ENCODE measurements at places on chromosomes 13 and 19. TPM values are rescaled to one million over a fixed set of nuclear protein-coding genes. Genes with fewer than 3 reads are reported as not detected.

Gene CATSPERD
- total RNA-seq: 6.4 TPM

Gene KLK14
- total RNA-seq: 0.89 TPM

Gene CAMSAP3
- 25.6 TPM for total RNA-seq

Gene NOVA2
- 18.8 TPM for total RNA-seq

Gene GNG7
- total RNA-seq: 6.2 TPM

Gene KRTDAP
- total RNA-seq: 0.89 TPM

Gene THOP1
- total RNA-seq: 34.9 TPM

Gene CGB5
- total RNA-seq: not detected

DNA sequence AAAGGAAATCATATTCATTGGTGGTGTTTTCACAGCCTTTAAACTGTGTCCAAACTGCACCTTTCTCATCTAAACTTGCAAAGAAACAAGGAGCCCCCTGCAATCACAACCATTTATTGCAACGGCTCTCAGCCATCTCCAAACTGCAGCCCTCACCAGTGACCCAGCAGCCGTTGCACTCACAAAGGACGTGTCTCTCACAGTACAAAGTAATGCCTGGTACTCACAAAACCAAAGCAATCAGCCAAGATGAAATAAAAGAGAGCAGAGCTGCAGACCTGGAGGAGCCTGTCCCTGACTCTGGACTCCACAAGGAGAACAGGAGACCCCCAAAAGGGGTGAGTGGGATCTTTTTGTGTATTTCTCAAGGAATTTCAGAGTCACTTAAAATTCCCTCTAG, 20.2 kb upstream of the CEACAM21 start:
- DNase-seq: no peak

DNA sequence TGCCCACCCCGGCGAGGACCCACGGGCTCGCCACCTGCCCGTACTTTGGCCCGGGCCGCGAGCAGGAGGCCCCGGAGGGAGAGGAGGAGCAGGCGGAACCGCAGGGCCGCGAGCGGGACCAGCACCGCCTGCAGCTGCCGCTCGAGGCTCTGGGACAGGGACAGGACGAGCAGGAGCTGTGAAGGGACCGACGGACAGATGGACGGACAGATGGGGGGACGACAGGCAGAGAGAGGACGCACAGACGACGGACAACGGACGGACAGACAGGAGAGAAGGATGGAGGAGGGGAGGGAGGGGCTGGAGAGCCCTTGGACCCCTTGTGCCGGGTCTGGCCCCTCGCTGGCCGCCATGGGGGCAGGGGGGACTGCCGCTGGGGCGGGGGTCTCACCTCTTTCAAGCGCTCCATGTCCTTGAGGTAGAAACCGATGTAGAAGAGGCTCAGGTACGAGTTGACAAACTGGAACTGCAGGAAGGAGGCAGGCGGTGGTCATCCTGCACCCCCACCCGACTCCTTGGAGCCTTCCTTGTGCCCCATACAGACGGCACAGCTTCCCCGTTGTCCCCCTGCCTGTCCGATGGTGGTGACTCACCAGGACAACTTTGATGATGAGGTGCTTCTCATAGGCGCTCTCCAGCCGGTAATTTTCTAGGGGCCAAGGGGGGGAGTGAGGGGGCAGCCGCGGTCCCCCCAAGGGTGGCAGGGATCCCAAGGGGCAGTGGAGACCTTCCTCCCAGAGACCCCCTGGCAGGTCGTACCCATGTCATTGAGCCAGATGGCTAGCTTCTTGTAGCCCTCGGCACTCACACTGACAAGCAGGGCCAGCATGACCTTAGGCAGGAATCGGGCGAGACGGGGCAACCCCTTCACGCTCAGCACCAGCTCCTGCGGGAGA, 5.0 kb downstream of the ANO8 start:
- DNase-seq: no peak

DNA sequence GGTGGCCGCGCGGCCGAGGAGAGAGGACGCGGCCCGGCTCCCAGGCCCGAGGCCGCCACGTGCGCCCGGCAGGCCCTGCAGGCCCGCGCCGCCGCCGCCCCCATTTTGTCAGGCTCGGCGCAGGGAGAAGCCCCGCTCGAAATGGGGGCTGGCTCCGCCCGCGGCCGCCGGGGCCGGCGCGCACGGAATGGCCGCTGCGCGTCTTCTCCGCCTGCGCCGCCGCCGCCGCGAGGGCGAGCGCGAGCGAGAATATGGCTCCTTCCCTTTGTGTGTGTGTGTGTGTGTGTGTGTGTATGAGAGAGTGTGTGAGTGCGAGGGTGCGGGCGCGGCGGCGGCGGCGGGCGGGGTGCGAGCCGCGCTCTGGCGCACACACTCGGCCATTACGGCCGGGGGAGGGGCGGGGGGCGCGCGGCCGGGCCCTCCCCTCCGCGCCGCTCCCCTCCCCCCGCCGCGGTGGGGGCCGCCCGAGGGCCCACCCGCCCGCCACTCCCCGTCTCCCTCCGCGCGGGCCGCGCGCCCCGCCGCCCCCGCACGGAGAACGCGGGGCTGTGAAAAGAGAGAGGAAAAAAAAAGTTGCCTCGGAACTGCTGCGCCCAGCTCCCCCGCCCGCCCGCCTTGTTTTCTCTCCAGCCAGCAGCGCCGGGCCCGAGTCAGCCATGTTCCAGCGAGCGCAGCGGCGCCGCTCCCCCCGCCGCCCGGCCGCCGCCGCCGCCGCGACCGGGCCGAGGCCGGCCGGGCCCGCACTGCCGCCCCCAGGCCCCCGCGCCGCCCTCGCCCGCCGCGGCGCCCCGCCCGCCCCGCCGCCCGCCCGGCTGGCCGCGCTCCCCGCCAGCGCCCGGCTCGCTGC, 1.0 kb downstream of the HMGB1 start:
- peak; percentile 83 for DNase-seq

- DNase-seq: no peak
Observed at GRCh38 chr19:31292639-31293185, 56.5 kb downstream of the TSHZ3 start.

DNA sequence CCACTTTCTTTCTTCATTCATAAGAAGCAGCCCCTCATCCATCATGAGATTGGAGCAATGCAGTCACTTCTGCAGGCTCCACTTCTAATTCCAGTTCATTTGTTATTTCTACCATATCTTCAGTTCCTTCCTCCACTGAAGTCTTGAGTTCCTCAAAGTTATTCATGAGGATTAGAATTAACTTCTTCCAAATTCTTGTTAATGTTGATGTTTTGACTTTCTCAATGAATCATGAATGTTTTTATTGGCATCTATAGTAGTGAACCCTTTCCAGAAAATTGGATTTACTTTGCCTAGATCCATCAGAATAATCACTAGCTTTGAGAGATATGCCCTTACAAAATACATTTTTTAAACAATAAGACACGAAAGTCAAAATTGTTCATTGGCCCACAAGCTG, 2567.7 kb upstream of the PCDH20 start:
- DNase-seq: no peak

GRCh38 chr13:33125821-33126570, 109.8 kb downstream of the KL start:
- no peak for DNase-seq

DNA sequence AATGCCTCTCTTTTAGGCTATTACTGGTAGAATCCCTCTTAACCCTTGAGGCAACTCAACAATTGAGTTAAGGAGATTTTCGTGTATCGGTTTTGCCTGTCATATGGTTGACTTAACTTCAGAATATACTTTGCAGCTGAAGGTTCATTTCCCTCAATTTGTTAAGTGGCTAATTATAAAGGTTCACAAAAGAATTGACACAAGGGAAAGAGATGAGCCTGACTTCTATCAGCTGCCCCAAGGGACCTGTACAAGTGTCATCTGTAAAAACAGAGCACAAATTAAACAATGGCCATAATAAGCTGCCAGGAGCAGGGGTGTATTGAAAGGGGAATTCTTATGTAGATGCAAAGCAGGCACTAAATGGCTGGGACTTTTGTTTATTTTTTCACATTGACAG, 334.8 kb upstream of the OBI1 start:
- no peak for DNase-seq

- no peak for DNase-seq
Observed at GRCh38 chr13:114237415-114238112, 2.9 kb downstream of the CDC16 start.

- no peak for DNase-seq
Observed at GRCh38 chr13:27971236-27971645, 2.1 kb upstream of the CDX2 start.

DNA sequence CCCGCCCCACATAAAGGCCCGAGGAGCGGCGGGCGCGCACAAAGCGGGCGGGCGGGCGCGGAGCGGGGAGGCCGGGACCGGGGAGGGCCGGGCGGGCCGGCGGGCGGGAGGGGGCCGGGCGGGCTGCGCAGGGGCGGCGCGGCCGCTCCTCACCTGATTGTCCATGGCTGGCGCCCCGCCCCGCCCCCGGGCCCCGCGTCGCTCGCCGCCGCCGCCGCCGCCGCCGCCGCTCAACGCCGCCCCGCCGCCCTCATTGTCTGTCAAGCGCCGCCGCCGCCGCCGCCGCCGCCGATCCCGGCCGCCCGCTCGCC, 200 bp downstream of the MLLT1 start:
- no peak for DNase-seq

GRCh38 chr13:33249894-33250293, 35.7 kb downstream of the STARD13 start:
- DNase-seq: no peak

DNA sequence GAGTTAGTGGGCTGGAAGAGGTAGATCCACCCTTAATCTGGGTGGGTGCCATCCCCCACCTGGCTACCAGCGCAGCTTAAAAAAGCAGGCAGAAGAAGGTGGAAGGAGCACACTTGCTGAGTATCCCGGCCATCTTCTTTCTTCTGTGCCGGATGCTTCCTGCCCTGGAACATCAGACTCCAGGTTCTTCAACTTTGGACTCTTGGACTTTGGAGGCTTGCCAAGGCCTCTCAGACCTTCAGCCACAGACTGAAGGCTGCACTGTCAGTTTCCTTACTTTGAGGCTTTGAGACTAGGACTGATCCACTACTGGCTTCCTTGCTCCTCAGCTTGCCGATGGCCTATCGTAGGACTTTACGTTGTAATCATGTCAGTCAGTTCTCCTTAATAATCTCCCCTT, 127.6 kb upstream of the GPC6 start:
- DNase-seq: no peak

GRCh38 chr13:26255691-26256277, 1.9 kb downstream of the CDK8 start:
- no peak for DNase-seq

GRCh38 chr13:74074723-74075122, 59.5 kb downstream of the KLF12 start:
- DNase-seq: no peak

- DNase-seq: no peak
Observed at GRCh38 chr13:37375724-37376123, 222.8 kb downstream of the POSTN start.

Measured in lower lobe of right lung (tissue), 2 donors.